ENCODE measurements at places on chromosomes 7 and 10. TPM values are rescaled to one million over a fixed set of nuclear protein-coding genes. Genes with fewer than 3 reads are reported as not detected.

LLCFC1 gene
- total RNA-seq: not detected

GAD2 gene
- not detected for total RNA-seq

NUDT1 gene
- 16.8 TPM for total RNA-seq

TRIM4 gene
- total RNA-seq: 10.0 TPM

SLC39A12 gene
- total RNA-seq: not detected

TRIL gene
- total RNA-seq: 2.5 TPM

C10orf62 gene
- 0.31 TPM for total RNA-seq

HOXA9 gene
- not detected for total RNA-seq

SLC18A3 gene
- total RNA-seq: not detected

HABP2 gene
- total RNA-seq: 0.09 TPM

SFMBT2 gene
- 11.3 TPM for total RNA-seq

PARD3 gene
- 27.3 TPM for total RNA-seq

GARIN1A gene
- 3.1 TPM for total RNA-seq

SFRP4 gene
- 3.8 TPM for total RNA-seq

COL13A1 gene
- total RNA-seq: 8.5 TPM

GIMAP5 gene
- 9.3 TPM for total RNA-seq

PLXDC2 gene
- total RNA-seq: 26.9 TPM

NRP1 gene
- 92.2 TPM for total RNA-seq

STEAP1B gene
- total RNA-seq: 0.74 TPM

RBP4 gene
- 2.1 TPM for total RNA-seq

MYPN gene
- 83.4 TPM for total RNA-seq

CRYGN gene
- total RNA-seq: not detected

RADIL gene
- total RNA-seq: 8.6 TPM

ASNS gene
- 16.5 TPM for total RNA-seq

COL28A1 gene
- total RNA-seq: 5.8 TPM

HOXA4 gene
- total RNA-seq: 1.9 TPM

ING3 gene
- 15.4 TPM for total RNA-seq

ZNF488 gene
- total RNA-seq: not detected

GCK gene
- total RNA-seq: 10.4 TPM

KCND2 gene
- total RNA-seq: 0.11 TPM

THNSL1 gene
- total RNA-seq: 3.3 TPM

CNPY1 gene
- not detected for total RNA-seq

SCIN gene
- 0.35 TPM for total RNA-seq

AKR1D1 gene
- total RNA-seq: not detected

FAM241B gene
- 8.7 TPM for total RNA-seq

Data from right cardiac atrium (tissue), 5 donors.